Activated CD4-positive, alpha-beta memory T cell treated with anti-CD3 and anti-CD28 coated beads for 36 hours (primary cell): ENCODE measurements at places on chromosomes 12 and 14. TPM values are rescaled to one million over a fixed set of nuclear protein-coding genes. Genes with fewer than 3 reads are reported as not detected.

MYF6 gene
- not detected for total RNA-seq

PKP2 gene
- 0.36 TPM for total RNA-seq

COX8C gene
- total RNA-seq, result not detected

SLC10A1 gene
- not detected for total RNA-seq

CLEC1B gene
- total RNA-seq, result not detected

DNAH10 gene
- total RNA-seq, result 0.10 TPM

DNA sequence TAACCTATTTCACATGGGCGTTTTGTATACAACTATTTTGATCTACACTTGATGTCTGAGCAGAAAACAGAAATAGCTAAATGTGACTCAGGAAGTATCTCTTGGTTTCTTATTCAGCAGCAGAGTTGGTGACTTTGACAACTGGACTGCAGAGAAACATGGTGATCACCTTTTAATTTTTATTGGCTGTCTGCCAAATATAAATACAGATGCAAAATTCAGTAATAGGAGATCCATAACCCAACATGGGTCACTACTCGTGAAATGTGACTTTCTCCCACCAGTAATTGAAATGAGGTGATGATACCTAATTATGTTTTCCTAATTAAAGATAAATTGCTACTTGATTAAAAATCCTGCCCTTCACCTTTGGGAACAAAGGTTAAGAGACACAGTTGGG is 487.1 kb downstream of the NELL2 start:
- no peaks in the 10 kb centered on the region for H3K4me1 ChIP-seq
- H3K27me3 ChIP-seq, result no peaks in the 10 kb centered on the region
- H3K4me3 ChIP-seq, result no peak overlapping the region
- H3K36me3 ChIP-seq, result peaks cover 3% of the 10 kb centered on the region

- DNase-seq, result no peak
- H3K36me3 ChIP-seq, result no peaks in the 10 kb centered on the region
- H3K27ac ChIP-seq, result no peak overlapping the region
- H3K4me1 ChIP-seq, result peaks cover 4% of the 10 kb centered on the region
These were observed 3.8 kb downstream of the GALNT16 start for GRCh38 chr14:69263771-69264170.

DNA sequence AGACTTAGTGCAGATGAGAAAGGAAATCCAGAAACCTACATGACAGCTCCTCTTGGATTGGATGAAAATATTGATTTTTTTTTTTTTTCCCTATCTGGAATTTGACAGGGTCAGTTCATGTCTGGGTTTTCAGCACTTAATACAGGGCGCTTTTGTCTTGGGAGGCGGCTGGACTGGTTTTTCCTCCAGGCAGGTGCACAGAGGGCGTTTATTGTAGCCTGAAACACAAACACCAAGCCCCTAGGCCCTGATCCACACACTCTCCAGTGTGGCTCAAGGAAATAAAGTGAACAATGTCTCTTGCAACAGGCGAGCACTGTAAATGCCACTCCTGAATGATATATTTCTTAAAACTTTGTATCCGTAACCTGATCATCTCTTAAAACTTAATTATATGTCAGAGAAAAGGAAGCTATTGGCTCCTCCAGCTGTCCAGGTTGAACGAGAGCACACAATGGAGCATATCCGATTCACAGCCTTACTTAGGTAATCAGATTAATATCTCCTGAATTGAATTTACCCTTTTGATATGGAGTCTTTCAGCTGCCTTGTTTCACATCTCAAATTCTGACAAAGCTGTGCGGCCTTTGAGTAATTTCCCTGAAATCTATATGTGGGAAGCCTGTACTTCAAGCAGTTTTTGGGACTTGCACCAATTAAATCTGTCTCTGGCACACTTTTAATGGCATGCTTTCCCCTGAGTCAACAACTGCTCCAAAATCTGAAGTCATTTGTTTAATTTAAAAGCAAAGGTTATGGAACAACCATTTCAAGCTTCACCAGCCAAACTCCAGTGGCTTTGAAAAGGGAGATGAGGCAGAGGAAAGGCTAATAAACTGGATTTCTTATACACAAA is 485.7 kb downstream of the ZFP36L1 start:
- no peak overlapping the region for H3K27ac ChIP-seq
- H3K27me3 ChIP-seq, result no peaks in the 10 kb centered on the region
- H3K36me3 ChIP-seq, result peaks cover 7% of the 10 kb centered on the region
- DNase-seq, result no peak
- H3K4me3 ChIP-seq, result no peak overlapping the region

DNA sequence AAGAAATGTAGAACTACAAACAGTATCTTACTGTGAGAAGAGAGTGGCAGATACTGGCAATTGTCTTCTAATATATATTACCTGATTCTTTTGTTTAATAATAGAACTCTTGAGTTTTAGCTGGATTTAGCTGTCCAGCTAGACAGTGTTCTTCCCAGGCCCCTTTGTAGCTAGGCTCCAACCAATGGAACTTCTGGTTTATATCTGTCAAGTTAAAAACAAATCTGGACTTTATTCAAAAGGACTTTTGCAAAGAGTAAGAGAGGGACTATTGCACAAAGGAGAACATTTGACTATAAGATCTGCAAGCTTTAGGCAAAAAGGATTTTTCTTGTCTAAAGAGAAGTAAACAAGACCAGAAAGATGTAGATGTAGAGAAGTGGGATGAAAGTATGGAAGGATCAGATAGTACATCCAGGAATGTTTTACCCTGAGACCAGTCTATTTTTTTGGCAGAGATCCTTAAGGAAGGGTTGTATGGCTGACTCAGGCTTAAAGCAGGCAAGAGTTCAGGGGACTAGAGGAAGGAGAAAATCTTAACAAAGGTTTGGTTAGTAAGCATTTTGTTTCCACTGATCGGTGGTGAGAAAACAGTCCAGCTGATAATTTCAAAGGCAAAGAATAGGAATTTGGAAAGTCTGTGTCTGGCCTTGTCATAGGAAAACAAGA is 111.1 kb upstream of the PLEKHA5 start:
- no peak for DNase-seq
- H3K4me3 ChIP-seq, result no peak overlapping the region
- H3K4me1 ChIP-seq, result no peaks in the 10 kb centered on the region
- no peak overlapping the region for H3K27ac ChIP-seq

- DNase-seq, result no peak
- H3K4me3 ChIP-seq, result no peak overlapping the region
- H3K27me3 ChIP-seq, result no peaks in the 10 kb centered on the region
- H3K27ac ChIP-seq, result no peak overlapping the region
- H3K4me1 ChIP-seq, result peaks cover 49% of the 10 kb centered on the region
These were observed 4.8 kb downstream of the RNF34 start for GRCh38 chr12:121404734-121405133.
